Breast epithelium (tissue), 4 donors: ENCODE measurements at places on chromosomes 13 and 19. TPM values are rescaled to one million over a fixed set of nuclear protein-coding genes. Genes with fewer than 3 reads are reported as not detected.

The KIR2DL3 gene
- total RNA-seq, result not detected

The WDR18 gene
- total RNA-seq, result 19.2 TPM

The AP1M2 gene
- total RNA-seq, result 49.9 TPM

The KLK7 gene
- total RNA-seq, result 103 TPM

The ELSPBP1 gene
- total RNA-seq, result not detected

The CCL25 gene
- not detected for total RNA-seq

The VAV1 gene
- 10.2 TPM for total RNA-seq

The MEDAG gene
- 76.2 TPM for total RNA-seq

The TBXA2R gene
- 0.33 TPM for total RNA-seq

The C19orf67 gene
- not detected for total RNA-seq

The FFAR1 gene
- not detected for total RNA-seq

The SBSN gene
- total RNA-seq, result not detected
